Activated CD8-positive, alpha-beta T cell treated with anti-CD3 and anti-CD28 coated beads for 36 hours (primary cell): ENCODE measurements at places on chromosomes 5 and 9. TPM values are rescaled to one million over a fixed set of nuclear protein-coding genes. Genes with fewer than 3 reads are reported as not detected.

- H3K27ac ChIP-seq = no peak overlapping the region
- no peak for DNase-seq
- no peak overlapping the region for H3K4me3 ChIP-seq
- H3K4me1 ChIP-seq = no peaks in the 10 kb centered on the region
Measured at GRCh38 chr5:52041842-52042241, 658.6 kb downstream of the ISL1 start.

Gene ANKRD18B
- not detected for total RNA-seq

DNA sequence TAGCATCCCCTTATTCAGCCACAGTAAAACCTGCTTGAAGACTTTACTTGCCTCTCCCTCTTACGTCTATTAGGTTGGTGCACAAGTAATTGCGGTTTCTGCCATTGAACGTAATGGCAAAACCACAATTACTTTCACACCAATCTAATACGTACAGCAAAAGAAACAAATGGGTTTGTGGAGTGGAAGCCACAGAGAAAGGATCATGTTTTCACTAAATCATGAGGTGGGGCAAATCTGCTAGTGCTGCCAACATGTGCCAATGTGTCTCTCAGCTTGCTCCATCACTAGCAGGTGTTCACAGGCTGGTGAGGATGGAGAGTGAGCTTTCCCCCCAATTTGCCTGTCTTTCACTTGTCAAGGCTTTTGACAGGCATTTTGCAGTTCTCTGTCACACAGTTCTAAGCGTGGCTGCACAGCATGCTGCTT, 15.9 kb downstream of the DMAC1 start:
- peaks cover 4% of the 10 kb centered on the region for H3K36me3 ChIP-seq
- no peak overlapping the region for H3K27ac ChIP-seq
- no peaks in the 10 kb centered on the region for H3K27me3 ChIP-seq
- H3K4me3 ChIP-seq = no peak overlapping the region

Gene SV2C
- not detected for total RNA-seq

Gene SLC46A2
- total RNA-seq = not detected

Gene SREK1
- total RNA-seq = 53.9 TPM

- no peak overlapping the region for H3K4me3 ChIP-seq
- H3K4me1 ChIP-seq = no peaks in the 10 kb centered on the region
Measured at GRCh38 chr5:13478831-13479465, 465.5 kb downstream of the DNAH5 start.

- no peak overlapping the region for H3K27ac ChIP-seq
- H3K4me3 ChIP-seq = no peak overlapping the region
- peaks cover 3% of the 10 kb centered on the region for H3K4me1 ChIP-seq
- H3K27me3 ChIP-seq = peaks cover 8% of the 10 kb centered on the region
- H3K36me3 ChIP-seq = no peaks in the 10 kb centered on the region
Measured at GRCh38 chr9:133235549-133236222, 26.6 kb upstream of the OBP2B start.

DNA sequence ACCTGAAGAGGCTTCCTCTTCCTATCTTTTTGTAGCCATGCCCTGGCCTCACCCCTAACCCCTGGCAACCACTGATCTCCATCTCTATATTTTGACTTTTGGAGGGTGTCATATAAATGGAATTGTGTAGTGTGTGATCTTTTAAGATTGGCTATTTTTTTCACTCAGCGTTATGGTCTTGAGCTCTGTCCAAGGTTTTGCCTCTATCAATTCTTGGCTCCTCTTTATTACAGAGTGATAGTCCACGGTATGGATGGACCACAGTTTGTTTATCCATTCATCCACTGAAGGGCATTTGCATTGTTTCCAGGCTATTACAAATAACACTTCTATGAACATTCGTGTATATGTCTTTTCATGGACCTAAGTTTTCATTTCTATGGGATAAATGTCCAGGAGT, 209.8 kb upstream of the IER5L start:
- no peaks in the 10 kb centered on the region for H3K36me3 ChIP-seq
- H3K4me3 ChIP-seq = no peak overlapping the region
- no peak overlapping the region for H3K27ac ChIP-seq
- peaks cover 15% of the 10 kb centered on the region for H3K4me1 ChIP-seq
- no peak for DNase-seq

- H3K27me3 ChIP-seq = no peaks in the 10 kb centered on the region
- DNase-seq = no peak
- H3K27ac ChIP-seq = no peak overlapping the region
- H3K4me3 ChIP-seq = no peak overlapping the region
- H3K4me1 ChIP-seq = no peaks in the 10 kb centered on the region
Measured at GRCh38 chr9:114460513-114461199, 44.6 kb downstream of the WHRN start.

DNA sequence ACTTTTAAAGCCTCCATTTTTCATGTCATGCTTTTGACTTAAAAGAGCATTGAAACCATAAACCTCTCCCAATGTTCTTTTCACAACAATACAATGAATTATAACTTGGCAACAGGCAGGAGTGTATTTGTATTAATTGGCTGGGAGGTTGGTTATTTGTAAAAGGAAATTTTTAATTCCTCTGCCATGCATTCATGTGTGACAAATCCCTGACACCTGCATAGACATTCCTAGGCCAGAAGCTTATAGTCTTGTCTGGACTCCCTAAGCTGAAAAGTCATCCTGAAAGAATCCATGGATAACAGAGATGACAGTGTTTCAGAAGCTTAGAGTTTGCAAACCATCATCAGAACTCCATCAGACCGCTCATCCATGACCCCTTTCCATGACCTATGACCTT, 76.3 kb upstream of the PTGER4 start:
- no peaks in the 10 kb centered on the region for H3K27me3 ChIP-seq
- peaks cover 53% of the 10 kb centered on the region for H3K4me1 ChIP-seq
- no peaks in the 10 kb centered on the region for H3K36me3 ChIP-seq
- DNase-seq = no peak
- H3K27ac ChIP-seq = no peak overlapping the region
- H3K4me3 ChIP-seq = no peak overlapping the region

DNA sequence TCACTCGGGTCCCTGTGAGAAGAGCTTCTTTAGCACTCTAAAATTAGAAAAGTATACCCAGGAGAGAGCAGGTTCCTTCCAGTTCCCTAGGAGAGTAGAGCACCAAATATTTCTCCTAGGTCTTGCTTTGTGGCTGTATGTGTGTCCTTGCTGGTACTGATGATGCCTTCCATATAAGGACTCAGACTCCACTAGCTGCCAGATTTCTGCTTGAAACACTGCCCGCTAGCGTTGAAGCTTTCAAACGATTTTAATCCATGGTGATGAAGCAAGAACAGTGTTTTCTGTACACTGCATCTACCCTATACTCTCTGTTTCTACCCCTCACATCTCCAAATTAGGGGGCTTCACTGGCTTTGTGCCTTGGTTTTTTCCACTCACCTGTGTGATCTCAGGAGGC, 2.4 kb upstream of the SMC2 start:
- H3K27ac ChIP-seq = peak overlapping the region; percentile 4
- peak; percentile 22 for DNase-seq
- H3K36me3 ChIP-seq = peaks cover 20% of the 10 kb centered on the region
- H3K27me3 ChIP-seq = peaks cover 7% of the 10 kb centered on the region
- H3K4me1 ChIP-seq = peaks cover 35% of the 10 kb centered on the region

- no peak overlapping the region for H3K4me3 ChIP-seq
- no peak overlapping the region for H3K27ac ChIP-seq
- peak; percentile 45 for DNase-seq
- no peaks in the 10 kb centered on the region for H3K36me3 ChIP-seq
- peaks cover 12% of the 10 kb centered on the region for H3K27me3 ChIP-seq
- no peaks in the 10 kb centered on the region for H3K4me1 ChIP-seq
Measured at GRCh38 chr5:10856683-10857337, 95.8 kb upstream of the DAP start.

GRCh38 chr9:100534401-100534800, 43.5 kb upstream of the CAVIN4 start:
- no peak overlapping the region for H3K4me3 ChIP-seq
- no peaks in the 10 kb centered on the region for H3K4me1 ChIP-seq
- H3K27ac ChIP-seq = no peak overlapping the region
- no peak for DNase-seq

GRCh38 chr9:131874916-131875670, 135.2 kb upstream of the RAPGEF1 start:
- no peak for DNase-seq
- no peaks in the 10 kb centered on the region for H3K36me3 ChIP-seq
- H3K4me1 ChIP-seq = peaks cover 12% of the 10 kb centered on the region
- H3K4me3 ChIP-seq = no peak overlapping the region
- no peaks in the 10 kb centered on the region for H3K27me3 ChIP-seq

Gene SPINK13
- total RNA-seq = not detected

GRCh38 chr9:96566498-96567202, 53.0 kb downstream of the CDC14B start:
- H3K36me3 ChIP-seq = no peaks in the 10 kb centered on the region
- H3K4me3 ChIP-seq = peak overlapping the region; percentile 69

- DNase-seq = no peak
- no peaks in the 10 kb centered on the region for H3K36me3 ChIP-seq
- H3K27me3 ChIP-seq = no peaks in the 10 kb centered on the region
Measured at GRCh38 chr5:27706832-27707231, 668.4 kb upstream of the CDH9 start.

DNA sequence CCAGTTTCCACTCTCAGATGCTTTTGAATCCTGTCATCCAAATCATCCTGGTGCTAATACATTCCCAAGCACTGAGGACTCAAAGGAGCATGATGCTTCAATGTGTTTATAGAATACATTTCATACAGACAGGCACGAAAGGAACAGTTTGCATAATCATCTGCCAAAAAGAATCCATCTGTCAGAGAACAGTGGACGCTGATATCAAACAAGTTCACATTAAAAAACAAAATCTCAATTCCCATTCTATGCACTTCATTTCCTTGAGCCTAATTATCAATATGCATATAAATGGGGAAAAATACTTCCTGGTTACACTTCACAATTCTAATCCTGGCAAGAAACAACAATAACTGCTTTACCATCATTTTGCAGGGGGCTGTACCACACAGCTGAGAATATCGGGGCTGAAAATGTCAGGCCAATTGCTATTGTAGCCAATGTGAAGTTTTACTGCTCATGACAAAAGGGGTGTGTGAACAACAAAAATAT, 125.5 kb upstream of the FAM174A start:
- H3K4me3 ChIP-seq = no peak overlapping the region
- no peaks in the 10 kb centered on the region for H3K4me1 ChIP-seq
- DNase-seq = no peak
- no peaks in the 10 kb centered on the region for H3K36me3 ChIP-seq
- no peaks in the 10 kb centered on the region for H3K27me3 ChIP-seq
- no peak overlapping the region for H3K27ac ChIP-seq

- no peak overlapping the region for H3K4me3 ChIP-seq
- H3K36me3 ChIP-seq = no peaks in the 10 kb centered on the region
- no peaks in the 10 kb centered on the region for H3K4me1 ChIP-seq
- no peak overlapping the region for H3K27ac ChIP-seq
- DNase-seq = no peak
- H3K27me3 ChIP-seq = peaks cover 9% of the 10 kb centered on the region
Measured at GRCh38 chr5:38607930-38608564, 51.6 kb upstream of the LIFR start.

- H3K4me3 ChIP-seq = no peak overlapping the region
- DNase-seq = no peak
- H3K27me3 ChIP-seq = no peaks in the 10 kb centered on the region
- H3K36me3 ChIP-seq = no peaks in the 10 kb centered on the region
- no peak overlapping the region for H3K27ac ChIP-seq
- peaks cover 8% of the 10 kb centered on the region for H3K4me1 ChIP-seq
Measured at GRCh38 chr9:133728856-133729616, 9.1 kb downstream of the SARDH start.

- H3K4me1 ChIP-seq = no peaks in the 10 kb centered on the region
- no peak for DNase-seq
- no peak overlapping the region for H3K27ac ChIP-seq
- no peaks in the 10 kb centered on the region for H3K27me3 ChIP-seq
Measured at GRCh38 chr5:17370651-17371050, 127.4 kb upstream of the TAF11L2 start.

Gene LYSMD3
- 14.2 TPM for total RNA-seq

Gene BTNL9
- not detected for total RNA-seq

DNA sequence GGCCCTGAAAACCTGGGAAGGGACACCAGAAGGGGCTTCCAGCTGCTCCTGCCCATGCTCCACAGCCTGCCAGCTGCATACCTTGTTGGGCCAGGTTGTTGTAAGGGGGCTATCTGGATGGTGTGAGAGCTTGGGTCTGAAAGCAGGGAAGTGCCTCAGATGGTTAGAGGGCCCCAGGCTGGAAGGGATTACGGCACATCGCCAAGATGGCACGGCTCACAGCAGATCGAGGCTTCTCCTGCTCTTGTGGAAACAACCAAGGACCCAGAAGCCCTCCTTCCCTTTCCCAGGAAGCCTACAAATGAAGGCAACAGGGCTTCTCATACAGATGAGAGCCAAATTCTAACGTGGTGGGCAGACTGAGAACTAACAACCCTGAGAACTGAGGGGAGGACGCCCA, 121.7 kb upstream of the ADCY2 start:
- no peak for DNase-seq
- no peak overlapping the region for H3K27ac ChIP-seq
- H3K4me1 ChIP-seq = no peaks in the 10 kb centered on the region
- no peaks in the 10 kb centered on the region for H3K36me3 ChIP-seq
- no peak overlapping the region for H3K4me3 ChIP-seq

- peaks cover 2% of the 10 kb centered on the region for H3K36me3 ChIP-seq
- no peak for DNase-seq
- peaks cover 3% of the 10 kb centered on the region for H3K4me1 ChIP-seq
- no peak overlapping the region for H3K4me3 ChIP-seq
- no peaks in the 10 kb centered on the region for H3K27me3 ChIP-seq
- H3K27ac ChIP-seq = no peak overlapping the region
Measured at GRCh38 chr5:79547982-79548381, 34.0 kb upstream of the HOMER1 start.

Gene OSMR
- total RNA-seq = not detected

Gene NAIP
- total RNA-seq = 5.1 TPM

Gene TNFSF8
- total RNA-seq = 21.7 TPM

- H3K36me3 ChIP-seq = no peaks in the 10 kb centered on the region
- H3K27me3 ChIP-seq = peaks cover 7% of the 10 kb centered on the region
- no peak overlapping the region for H3K27ac ChIP-seq
- peaks cover 12% of the 10 kb centered on the region for H3K4me1 ChIP-seq
- DNase-seq = no peak
Measured at GRCh38 chr5:673831-674629, 19.1 kb downstream of the TPPP start.

DNA sequence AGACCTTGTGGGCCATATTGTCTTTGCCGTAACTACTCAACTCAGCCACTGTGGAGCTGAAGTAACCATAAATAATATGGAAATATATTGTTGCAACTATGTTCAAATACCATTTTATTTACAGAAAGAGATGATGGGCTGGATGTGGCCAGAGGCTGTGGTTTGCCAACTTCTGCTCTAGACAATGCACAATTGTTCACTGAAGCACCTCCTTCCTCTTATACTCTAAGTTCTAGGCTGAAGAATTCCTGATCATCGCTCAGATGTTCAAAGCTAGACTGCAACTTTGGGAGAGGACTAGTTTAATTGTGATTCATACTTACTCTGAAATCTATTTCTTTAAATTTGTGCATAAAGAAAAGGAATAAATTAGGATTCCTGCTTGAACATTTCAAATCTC, 245.0 kb downstream of the TAF11L14 start:
- no peak for DNase-seq
- H3K27ac ChIP-seq = no peak overlapping the region
- H3K4me1 ChIP-seq = no peaks in the 10 kb centered on the region
- no peaks in the 10 kb centered on the region for H3K27me3 ChIP-seq
- H3K36me3 ChIP-seq = no peaks in the 10 kb centered on the region
- no peak overlapping the region for H3K4me3 ChIP-seq

Gene FCN2
- total RNA-seq = not detected
